ENCODE measurements at places on chromosomes 7 and 10. TPM values are rescaled to one million over a fixed set of nuclear protein-coding genes. Genes with fewer than 3 reads are reported as not detected.

C10orf105 gene
- 0.52 TPM for total RNA-seq

DGKB gene
- not detected for total RNA-seq

SPAM1 gene
- total RNA-seq, result not detected

CNPY1 gene
- not detected for total RNA-seq

FASTK gene
- total RNA-seq, result 85.9 TPM

CHAT gene
- not detected for total RNA-seq

C10orf67 gene
- total RNA-seq, result not detected

CEP55 gene
- total RNA-seq, result 77.5 TPM

HOXA2 gene
- not detected for total RNA-seq

SNX10 gene
- total RNA-seq, result 28.9 TPM

DNA sequence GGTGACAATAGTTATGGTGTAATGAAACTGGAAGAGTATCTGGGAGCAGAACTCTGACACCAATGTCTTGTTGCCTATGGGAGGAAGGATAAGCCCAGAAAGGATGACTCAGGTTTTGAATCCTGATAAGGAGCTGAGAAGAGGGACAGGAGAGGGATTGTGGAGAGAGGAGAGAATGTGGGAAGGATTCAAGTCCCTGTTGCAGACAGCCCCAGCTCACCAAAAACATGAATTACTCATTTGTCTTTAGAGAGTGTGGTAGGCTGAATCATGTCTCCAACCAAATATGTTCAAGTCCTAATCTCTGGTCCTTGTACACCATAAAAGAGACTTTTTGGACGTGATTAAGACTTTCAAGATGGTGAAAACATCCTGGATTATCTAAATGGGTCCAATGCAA lies 206.9 kb upstream of the PHYHIPL start:
- DNase-seq, result no peak
- no peak overlapping the region for H3K27ac ChIP-seq
- H3K36me3 ChIP-seq, result no peaks in the 10 kb centered on the region

DNA sequence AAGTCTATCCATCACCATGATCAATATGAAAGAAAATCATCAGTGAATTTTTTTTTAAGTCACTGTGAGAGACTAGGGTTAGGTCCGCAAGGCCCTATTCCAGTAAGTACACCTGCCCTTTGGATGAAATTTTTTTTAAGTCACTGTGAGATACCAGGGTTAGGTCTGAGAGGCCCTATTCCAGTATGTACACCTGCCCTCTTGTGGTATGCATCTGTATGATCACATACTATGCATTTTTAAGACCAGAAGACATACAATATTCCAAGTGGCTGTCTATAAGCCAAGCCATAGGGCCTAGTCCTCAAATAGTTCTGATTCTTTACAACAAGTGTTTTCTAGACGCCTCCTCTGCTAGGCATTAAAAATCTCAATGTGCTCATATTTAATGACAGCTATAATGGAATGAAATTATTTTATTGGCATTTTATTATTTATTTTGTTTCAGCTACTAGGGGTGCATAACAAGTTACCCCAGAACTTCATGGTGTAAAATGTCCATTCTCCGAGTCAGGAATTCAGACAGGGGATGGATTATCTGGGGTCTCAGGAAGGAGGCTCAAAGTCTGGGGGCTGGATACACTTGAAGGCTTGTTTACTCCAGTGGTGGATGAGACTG lies 53.1 kb downstream of the TEX36 start:
- H3K27me3 ChIP-seq, result no peaks in the 10 kb centered on the region
- DNase-seq, result no peak
- no peak overlapping the region for H3K4me3 ChIP-seq
- no peaks in the 10 kb centered on the region for H3K36me3 ChIP-seq
- no peaks in the 10 kb centered on the region for H3K4me1 ChIP-seq

- no peak for DNase-seq
- H3K4me1 ChIP-seq, result peaks cover 4% of the 10 kb centered on the region
- no peaks in the 10 kb centered on the region for H3K27me3 ChIP-seq
- H3K27ac ChIP-seq, result no peak overlapping the region
- H3K36me3 ChIP-seq, result no peaks in the 10 kb centered on the region
Observed at GRCh38 chr10:123938890-123939289, 47.3 kb upstream of the CPXM2 start.

GRCh38 chr10:29430101-29430500 lies 141.2 kb downstream of the LYZL1 start:
- DNase-seq, result no peak
- no peak overlapping the region for H3K27ac ChIP-seq
- H3K36me3 ChIP-seq, result peaks cover 2% of the 10 kb centered on the region
- no peak overlapping the region for H3K4me3 ChIP-seq

DNA sequence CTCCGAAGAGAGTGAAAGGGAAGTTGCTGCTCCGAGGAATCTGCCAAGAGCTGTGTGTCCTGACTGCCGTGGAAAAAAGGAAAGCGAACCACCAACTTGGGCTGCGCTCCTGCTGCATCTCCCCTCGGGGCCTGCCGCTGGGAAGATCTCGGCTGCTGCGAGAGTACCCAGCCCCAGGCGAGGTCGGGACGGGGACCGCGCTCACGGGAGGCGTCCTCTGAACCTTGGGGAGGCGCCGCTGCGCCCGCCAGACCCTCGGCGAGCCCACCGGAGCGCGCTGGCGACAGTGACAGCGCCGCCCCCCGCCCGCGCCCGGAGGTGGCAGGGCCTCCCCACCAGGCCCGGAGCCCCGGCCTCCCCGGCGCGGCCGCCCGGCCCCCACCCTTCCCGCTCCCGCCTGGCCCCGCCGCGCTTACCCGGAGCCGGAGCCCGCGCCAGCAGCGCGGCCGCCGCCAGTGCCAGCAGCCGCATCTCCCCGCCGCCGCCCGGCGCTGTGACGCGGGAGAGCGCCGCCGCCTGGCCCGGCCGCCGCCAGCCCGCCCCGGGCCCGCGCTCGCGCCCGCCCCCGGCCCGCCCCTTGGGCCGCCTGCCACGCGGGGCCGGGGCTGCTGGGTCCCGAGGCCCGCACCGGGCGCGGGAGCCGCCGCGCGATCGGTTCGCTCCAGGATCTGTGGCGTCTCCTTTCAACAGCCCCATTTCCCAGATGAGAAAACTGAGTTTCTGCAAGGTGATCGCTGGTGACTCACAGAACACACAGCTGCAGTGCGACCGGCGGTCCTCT lies at the start of gene VSTM4:
VSTM4 (minus strand) TSS at position 508 of the 781 bp plus-strand sequence; CDS start at position 471, 37 bp downstream.
- H3K4me1 ChIP-seq, result peaks cover 7% of the 10 kb centered on the region
- H3K27me3 ChIP-seq, result peaks cover 42% of the 10 kb centered on the region
- no peak within 1 kb of the TSS for H3K27ac ChIP-seq
- no peak for DNase-seq

GRCh38 chr10:95440756-95441546 lies 120.2 kb downstream of the SORBS1 start:
- no peak overlapping the region for H3K4me3 ChIP-seq
- H3K27me3 ChIP-seq, result peaks cover 32% of the 10 kb centered on the region
- no peak overlapping the region for H3K27ac ChIP-seq
- DNase-seq, result peak; percentile 34

GRCh38 chr7:133650069-133650468 lies 397.2 kb downstream of the EXOC4 start:
- no peak for DNase-seq
- peaks cover 1% of the 10 kb centered on the region for H3K4me1 ChIP-seq
- no peaks in the 10 kb centered on the region for H3K36me3 ChIP-seq
- H3K4me3 ChIP-seq, result no peak overlapping the region
- no peak overlapping the region for H3K27ac ChIP-seq

- H3K27me3 ChIP-seq, result no peaks in the 10 kb centered on the region
- no peaks in the 10 kb centered on the region for H3K4me1 ChIP-seq
- H3K27ac ChIP-seq, result no peak overlapping the region
- H3K36me3 ChIP-seq, result no peaks in the 10 kb centered on the region
- H3K4me3 ChIP-seq, result no peak overlapping the region
Observed at GRCh38 chr7:27111751-27112277, 9.3 kb upstream of the HOXA2 start.

- H3K4me1 ChIP-seq, result peaks cover 5% of the 10 kb centered on the region
- H3K36me3 ChIP-seq, result no peaks in the 10 kb centered on the region
- no peaks in the 10 kb centered on the region for H3K27me3 ChIP-seq
- H3K4me3 ChIP-seq, result no peak overlapping the region
- H3K27ac ChIP-seq, result no peak overlapping the region
Observed at GRCh38 chr10:76946270-76946669, 691.3 kb downstream of the KCNMA1 start.

GRCh38 chr10:85188770-85189484 lies 860.5 kb downstream of the CCSER2 start:
- DNase-seq, result no peak
- no peaks in the 10 kb centered on the region for H3K27me3 ChIP-seq
- H3K36me3 ChIP-seq, result no peaks in the 10 kb centered on the region
- H3K4me3 ChIP-seq, result no peak overlapping the region

GRCh38 chr7:2295936-2296620 lies 18.2 kb downstream of the SNX8 start:
- H3K4me3 ChIP-seq, result no peak overlapping the region
- peaks cover 10% of the 10 kb centered on the region for H3K4me1 ChIP-seq

DNA sequence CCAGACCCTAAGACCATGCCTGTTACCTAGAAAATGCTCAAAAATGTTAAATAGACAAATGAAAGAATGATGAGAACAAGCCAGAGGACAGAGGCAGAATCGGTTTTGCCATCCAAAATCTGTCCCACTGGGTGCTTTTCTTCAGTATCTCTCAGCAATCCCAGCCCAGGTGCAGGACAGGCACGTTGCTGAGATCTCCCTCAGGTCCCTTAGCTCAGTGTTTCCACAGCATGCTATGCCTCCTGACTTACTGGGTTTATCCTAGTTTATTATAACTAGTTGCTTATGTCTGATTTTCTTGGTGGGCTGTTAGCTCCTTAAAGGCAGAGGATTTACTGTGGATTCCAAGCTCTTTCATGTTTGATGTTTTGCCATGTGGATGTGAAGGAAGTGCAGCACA lies 20.3 kb downstream of the CPED1 start:
- H3K36me3 ChIP-seq, result no peaks in the 10 kb centered on the region
- no peak overlapping the region for H3K27ac ChIP-seq
- no peak overlapping the region for H3K4me3 ChIP-seq
- DNase-seq, result no peak

GRCh38 chr7:111290982-111291381 lies 200.1 kb downstream of the LRRN3 start:
- no peaks in the 10 kb centered on the region for H3K4me1 ChIP-seq
- H3K27ac ChIP-seq, result no peak overlapping the region
- no peak for DNase-seq

- H3K36me3 ChIP-seq, result peaks cover 5% of the 10 kb centered on the region
- H3K27me3 ChIP-seq, result no peaks in the 10 kb centered on the region
- H3K4me3 ChIP-seq, result no peak overlapping the region
- no peak overlapping the region for H3K27ac ChIP-seq
- H3K4me1 ChIP-seq, result no peaks in the 10 kb centered on the region
Observed at GRCh38 chr7:132815130-132815529, 238.9 kb upstream of the PLXNA4 start.

GRCh38 chr7:151866028-151866427 lies 10.9 kb downstream of the PRKAG2 start:
- no peaks in the 10 kb centered on the region for H3K27me3 ChIP-seq
- DNase-seq, result no peak
- H3K4me3 ChIP-seq, result no peak overlapping the region

DNA sequence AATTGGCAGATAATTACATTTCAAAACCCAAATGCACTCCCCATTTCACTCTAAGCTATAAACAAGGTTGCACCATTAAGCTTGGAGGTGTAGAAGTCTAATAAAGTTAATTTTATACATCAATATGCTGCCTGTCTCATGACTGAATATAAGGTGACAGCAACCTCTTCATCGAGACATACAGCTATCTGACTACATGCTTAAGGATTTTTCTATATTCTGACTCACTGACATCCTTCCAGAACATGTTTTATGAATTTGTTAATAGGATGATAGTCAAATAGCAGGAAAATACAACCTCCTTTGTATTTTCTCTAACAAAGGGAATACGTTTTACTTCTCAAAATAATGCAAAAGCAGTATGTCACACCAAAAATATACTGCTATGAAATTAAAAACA lies 76.6 kb downstream of the NRBF2 start:
- peaks cover 55% of the 10 kb centered on the region for H3K4me1 ChIP-seq
- no peaks in the 10 kb centered on the region for H3K27me3 ChIP-seq
- H3K36me3 ChIP-seq, result peaks cover 59% of the 10 kb centered on the region
- no peak overlapping the region for H3K4me3 ChIP-seq
- H3K27ac ChIP-seq, result no peak overlapping the region

- H3K36me3 ChIP-seq, result peaks cover 2% of the 10 kb centered on the region
- no peak overlapping the region for H3K4me3 ChIP-seq
- H3K4me1 ChIP-seq, result peaks cover 27% of the 10 kb centered on the region
Observed at GRCh38 chr10:101218351-101219138, 10.7 kb downstream of the LBX1 start.

GRCh38 chr10:11475831-11476434 lies 135.5 kb downstream of the USP6NL start:
- no peaks in the 10 kb centered on the region for H3K27me3 ChIP-seq
- no peak overlapping the region for H3K4me3 ChIP-seq
- H3K36me3 ChIP-seq, result peaks cover 4% of the 10 kb centered on the region
- peaks cover 17% of the 10 kb centered on the region for H3K4me1 ChIP-seq

- no peaks in the 10 kb centered on the region for H3K36me3 ChIP-seq
- peak overlapping the region; percentile 67 for H3K27ac ChIP-seq
- no peaks in the 10 kb centered on the region for H3K27me3 ChIP-seq
Observed at GRCh38 chr10:110774069-110775019, 97.4 kb upstream of the PDCD4 start.

GRCh38 chr7:104960741-104961448 lies 53.1 kb upstream of the KMT2E start:
- no peak for DNase-seq
- peaks cover 42% of the 10 kb centered on the region for H3K4me1 ChIP-seq
- no peak overlapping the region for H3K27ac ChIP-seq
- H3K4me3 ChIP-seq, result no peak overlapping the region
- H3K27me3 ChIP-seq, result no peaks in the 10 kb centered on the region

GRCh38 chr7:19557726-19558465 lies 150.9 kb downstream of the POLR1F start:
- DNase-seq, result no peak
- no peak overlapping the region for H3K27ac ChIP-seq
- no peaks in the 10 kb centered on the region for H3K36me3 ChIP-seq
- no peaks in the 10 kb centered on the region for H3K27me3 ChIP-seq
- no peaks in the 10 kb centered on the region for H3K4me1 ChIP-seq

DNA sequence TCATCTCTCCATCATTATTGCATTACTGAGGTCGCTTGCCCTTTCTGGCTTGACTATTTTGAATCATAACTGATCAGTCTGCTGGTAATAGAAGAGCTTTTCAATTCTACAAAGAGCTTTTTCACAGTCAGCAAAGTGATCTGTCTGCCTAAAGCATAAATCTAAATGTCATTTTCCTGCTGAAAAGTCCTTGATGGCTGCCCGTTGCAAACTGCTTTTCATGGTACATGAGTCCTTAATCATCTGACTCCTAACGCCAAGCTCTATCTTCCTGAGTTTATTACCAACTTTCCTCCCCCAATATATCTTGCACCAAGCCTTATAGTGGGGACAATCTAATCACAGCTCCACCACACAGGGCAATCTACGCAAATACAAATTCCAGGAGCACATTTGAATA lies 39.8 kb downstream of the THSD7A start:
- H3K27ac ChIP-seq, result no peak overlapping the region
- no peak for DNase-seq
- no peak overlapping the region for H3K4me3 ChIP-seq
- H3K27me3 ChIP-seq, result no peaks in the 10 kb centered on the region

- no peak for DNase-seq
- H3K4me1 ChIP-seq, result no peaks in the 10 kb centered on the region
- H3K27ac ChIP-seq, result no peak overlapping the region
- no peak overlapping the region for H3K4me3 ChIP-seq
- H3K36me3 ChIP-seq, result no peaks in the 10 kb centered on the region
- H3K27me3 ChIP-seq, result no peaks in the 10 kb centered on the region
Observed at GRCh38 chr10:125442856-125443540, 240.0 kb downstream of the TEX36 start.
